NCI-H69 (cell line): ENCODE measurements at places on chromosomes 11 and 22.

- no peak for DNase-seq
Measured at GRCh38 chr22:30813936-30814335, 119.3 kb downstream of the OSBP2 start.

- peak; percentile 100 for DNase-seq
Measured at GRCh38 chr11:109772892-109773291, 320.3 kb upstream of the ZC3H12C start.

DNA sequence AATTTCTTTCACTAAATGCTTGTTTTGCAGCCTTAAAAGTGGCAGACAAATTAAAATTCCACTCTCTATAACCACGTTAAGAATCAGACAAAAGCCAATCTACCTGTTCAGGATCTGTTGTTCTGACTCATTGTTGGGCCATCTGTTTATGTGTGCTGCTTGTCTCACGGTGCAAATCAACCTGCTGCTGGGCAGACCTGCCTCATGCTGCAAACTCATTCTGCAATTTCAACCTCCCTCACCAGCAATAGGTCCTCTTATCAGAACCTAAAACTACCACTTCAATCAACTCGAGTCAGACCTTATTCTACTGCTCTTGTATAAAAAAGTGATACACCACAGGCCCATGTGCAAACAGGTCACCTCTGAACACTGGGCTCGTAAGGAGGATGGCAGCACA is 75.1 kb downstream of the LARGE2 start:
- peak; percentile 90 for DNase-seq

DNA sequence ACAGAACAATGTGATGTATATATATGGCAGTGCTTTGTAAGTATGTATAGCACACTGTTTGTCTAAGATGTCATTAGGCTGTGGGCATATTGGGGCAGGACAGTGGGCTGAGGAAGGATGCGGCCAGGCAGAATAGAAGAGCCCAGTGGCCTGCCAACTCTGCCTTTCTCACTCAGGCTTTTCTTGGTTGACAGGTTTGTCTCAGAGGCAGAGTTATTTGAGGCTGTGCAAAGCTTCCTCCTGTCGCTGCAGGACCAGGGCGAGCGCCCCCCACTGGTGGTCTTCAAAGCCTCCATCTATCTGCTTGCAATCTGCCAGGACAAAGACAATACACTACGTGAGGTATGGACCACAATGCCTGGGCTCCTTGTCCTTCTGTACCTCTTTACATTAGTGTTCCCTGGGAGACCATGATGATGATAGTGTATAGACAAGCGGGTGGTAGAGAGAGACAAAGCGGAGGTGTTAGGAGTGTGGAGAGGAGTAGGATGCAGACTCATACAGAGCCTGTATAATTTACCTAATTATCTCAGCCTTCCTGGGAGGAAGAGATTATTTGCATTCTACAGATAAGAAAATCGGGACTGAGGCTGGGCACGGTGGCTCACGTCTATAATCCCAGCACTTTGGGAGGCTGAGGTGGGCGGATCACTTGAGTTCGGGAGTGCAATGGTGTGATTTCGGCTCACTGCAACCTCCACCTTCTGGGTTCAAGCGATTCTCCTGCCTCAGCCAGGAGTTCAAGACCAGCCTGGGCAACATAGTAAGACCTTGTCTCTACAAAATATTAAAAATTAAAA is 37.3 kb upstream of the CCDC134 start:
- DNase-seq, result peak; percentile 98

GRCh38 chr22:26857169-26857568 is 199.8 kb downstream of the MIAT start:
- no peak for DNase-seq

DNA sequence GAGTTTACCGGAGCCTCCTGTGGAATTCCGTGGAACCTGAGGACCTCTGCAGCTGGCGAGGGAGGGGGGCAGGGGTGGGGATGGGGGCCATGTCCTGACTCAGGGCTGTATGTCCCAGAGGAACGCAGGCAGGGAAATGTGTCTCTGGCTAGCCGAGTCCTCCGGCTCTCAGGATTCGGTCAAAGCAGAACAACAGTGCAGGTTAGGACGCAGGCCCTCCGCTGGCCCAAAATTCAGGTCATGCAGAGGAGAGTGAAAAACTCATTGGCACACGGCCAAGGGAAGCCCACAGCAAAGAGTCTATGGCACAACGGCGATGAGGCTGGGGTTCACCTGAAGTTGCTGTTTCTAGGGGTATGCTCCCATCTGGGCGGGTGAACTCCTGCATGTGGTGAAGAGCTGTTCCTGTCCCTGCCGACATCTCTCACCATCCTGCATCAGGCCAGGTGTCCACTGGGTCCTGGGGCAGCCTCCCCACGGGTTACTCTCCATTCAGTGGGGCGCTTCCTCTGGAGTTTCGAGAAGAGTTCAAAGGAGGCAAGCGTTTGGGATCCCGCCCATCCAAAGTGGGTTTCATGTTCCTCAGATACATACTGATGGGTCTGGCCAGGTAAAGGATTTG is 1055.3 kb downstream of the BRD1 start:
- DNase-seq, result no peak

GRCh38 chr11:133366147-133366546 is 166.2 kb downstream of the OPCML start:
- DNase-seq, result no peak

- no peak for DNase-seq
Measured at GRCh38 chr11:124812876-124813275, 12.7 kb upstream of the MSANTD2 start.

DNA sequence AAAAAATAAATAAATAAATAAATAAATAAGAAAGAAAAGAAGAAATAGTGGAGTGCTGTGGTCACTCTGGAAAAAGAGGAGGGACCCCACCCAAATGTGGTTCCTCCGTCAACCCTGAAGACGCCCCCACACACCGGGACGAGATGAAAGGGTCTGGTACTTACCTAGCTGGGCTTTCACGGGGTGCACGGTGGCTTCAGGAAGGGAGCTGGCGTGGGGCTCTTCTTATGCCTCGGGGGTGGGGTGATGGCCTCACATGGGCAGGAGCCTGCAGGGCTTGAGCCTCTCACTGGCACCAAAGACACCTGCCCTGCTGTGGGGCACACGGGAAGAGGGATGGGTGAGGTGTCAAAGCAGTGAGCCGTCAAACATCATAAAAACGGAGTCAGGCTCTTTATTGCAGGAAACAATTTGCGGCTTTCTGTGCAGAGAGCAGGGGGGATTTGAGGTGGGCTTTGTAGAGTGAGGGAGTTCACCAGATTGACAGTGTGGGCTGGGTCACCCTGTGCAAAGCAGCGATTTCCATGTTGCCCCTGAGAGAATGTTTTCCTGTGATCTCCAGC is 28.0 kb upstream of the KRTAP5-6 start:
- no peak for DNase-seq

DNA sequence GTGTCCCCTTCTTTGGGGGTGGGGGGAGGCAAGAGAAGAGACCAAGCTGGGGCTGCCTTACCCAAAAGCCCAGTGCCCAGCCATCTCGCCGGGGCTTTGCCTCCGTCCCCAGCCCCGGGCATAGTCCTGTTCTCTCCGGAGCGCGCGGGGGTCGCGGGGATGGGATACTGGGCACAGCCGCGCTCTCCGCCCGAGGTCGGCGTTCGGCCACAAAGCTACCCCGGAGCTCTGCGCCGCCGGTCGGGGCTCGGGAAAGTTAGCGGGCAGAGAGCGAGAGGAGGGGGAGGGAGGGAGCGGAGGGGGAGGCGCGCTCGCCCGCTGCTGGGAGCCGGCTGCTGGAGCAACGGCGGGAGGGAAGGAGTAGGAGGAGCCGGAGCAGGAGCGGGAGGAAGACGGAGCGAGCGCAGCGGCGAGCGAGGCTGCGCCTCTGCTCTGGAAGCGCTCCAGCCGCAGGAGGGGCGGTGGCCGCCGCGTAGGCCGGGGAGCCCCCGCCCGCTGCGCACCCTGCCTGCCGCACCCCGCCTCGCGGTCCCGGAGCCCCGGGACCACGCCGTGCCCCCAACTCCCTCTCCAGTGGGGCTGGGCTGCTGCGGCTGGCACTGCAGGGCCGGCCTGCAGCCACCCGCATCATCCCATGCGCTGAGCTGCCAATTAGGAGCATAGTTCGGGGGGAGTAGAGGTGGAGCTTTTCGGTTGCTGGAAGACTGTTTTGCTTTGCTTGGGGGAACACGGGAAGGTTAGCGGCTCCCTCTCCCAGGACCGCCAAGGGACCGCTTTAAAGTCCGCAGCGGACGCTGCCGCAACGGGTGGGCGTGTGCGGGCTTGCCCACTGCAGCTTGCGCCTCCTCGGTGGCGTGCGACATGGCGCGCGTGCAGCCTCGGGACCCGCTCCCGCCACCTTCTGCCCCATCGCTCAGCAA is at the start of gene SCN4B:
Gene SCN4B (minus strand): TSS at position 272 of the 920 bp plus-strand sequence. CDS start 150 bp downstream, at position 122.
- DNase-seq, result peak; percentile 92

DNA sequence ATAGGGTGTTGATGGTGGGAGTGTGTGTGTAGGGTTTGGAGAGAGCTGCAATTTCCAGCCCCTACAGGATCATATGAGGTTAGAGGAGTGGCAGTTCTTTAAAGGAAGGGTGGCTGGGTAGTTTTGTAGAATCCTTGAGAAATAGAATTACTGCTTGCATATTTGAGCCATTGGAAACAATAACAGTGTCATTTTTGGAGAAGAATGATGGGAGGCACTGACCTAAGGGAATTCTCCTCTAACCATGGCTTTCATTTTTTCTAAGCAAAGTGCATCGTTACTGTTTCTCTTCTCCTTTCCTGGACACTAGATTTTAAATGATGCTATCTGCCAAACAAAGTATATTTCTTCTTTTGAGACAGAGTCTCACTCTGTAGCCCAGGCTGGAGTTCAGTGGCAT is 66.9 kb upstream of the RRM1 start:
- no peak for DNase-seq

DNA sequence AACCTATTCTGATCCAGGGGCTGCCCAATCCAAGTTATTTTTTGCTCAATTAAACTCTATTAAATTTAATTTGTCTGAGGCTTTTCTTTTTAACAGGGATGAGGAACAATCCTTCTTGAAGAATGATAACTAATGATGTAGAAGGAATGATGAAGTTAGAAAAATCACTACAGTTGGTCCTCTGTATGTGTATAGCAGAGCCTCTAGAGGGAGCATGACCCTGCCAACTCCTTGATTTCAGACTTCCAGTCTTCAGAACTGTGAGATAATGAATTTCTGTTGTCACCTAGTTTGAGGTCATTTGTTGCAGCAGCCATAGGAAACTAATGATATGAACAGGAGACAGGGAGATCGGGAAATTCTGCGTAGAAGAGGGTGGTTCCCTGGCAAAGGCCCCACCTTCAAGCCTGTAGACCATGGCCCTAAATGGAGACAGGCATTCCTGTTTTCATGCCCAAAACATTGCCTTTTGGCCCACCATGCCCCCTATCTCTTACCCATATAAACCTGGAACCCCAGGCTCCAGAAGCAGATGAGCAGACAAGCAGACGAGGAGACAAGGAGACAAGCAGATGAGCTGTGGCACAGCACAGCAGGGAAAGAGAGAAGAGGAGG is 7.7 kb upstream of the QSER1 start:
- DNase-seq, result no peak

- peak; percentile 64 for DNase-seq
Measured at GRCh38 chr22:46044621-46045458, 67.9 kb upstream of the WNT7B start.

GRCh38 chr22:49979587-49980264 is 19.2 kb downstream of the PIM3 start:
- DNase-seq, result peak; percentile 62

- DNase-seq, result no peak
Measured at GRCh38 chr22:25090225-25090890, 109.3 kb upstream of the CRYBB3 start.

GRCh38 chr22:40387746-40388145 is 17.4 kb downstream of the SGSM3 start:
- DNase-seq, result peak; percentile 59

DNA sequence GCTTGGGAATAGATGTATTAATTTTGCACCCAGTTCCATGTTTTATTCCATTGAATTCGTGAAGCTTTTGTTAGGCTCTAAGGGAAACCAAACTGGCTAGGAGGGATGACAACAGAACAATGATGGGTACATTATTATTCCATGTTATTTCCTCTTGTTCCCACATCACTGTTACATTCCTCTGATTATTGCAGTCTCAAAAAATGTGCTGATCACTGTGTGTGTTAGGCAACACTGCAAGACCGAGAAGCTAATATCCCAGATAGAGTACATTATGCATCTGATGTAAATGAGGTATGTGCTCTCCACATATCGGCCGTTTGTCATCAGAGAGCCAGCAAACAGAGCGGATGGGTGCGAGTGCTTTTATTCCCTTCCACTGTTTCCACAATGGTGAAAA is 327.9 kb downstream of the SOX6 start:
- DNase-seq, result no peak

DNA sequence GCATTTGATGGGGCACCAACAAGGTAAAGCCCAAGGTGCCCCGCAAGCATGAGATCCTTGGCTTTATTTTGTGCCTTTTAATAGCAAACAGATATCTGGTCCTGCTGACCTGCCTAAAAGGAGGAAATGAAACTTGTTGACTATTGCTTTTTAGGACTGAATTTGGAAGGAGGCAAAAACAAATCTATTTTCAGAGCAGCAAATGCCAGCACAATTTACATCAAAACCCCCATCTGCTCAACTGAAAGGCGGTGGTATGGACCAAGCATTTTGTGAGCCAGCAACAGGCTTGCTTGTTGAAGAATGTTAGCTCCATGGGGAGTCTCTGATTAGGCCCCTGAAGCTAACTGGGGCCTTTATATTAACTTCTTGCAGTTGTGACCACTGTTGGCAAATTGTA is 192.6 kb upstream of the E2F8 start:
- no peak for DNase-seq

GRCh38 chr11:102940714-102941588 is 14.6 kb downstream of the MMP13 start:
- DNase-seq, result peak; percentile 84

- DNase-seq, result peak; percentile 9
Measured at GRCh38 chr11:124085997-124086846, 29.0 kb upstream of the VWA5A start.

- DNase-seq, result no peak
Measured at GRCh38 chr11:35088676-35089075, 50.3 kb upstream of the CD44 start.

DNA sequence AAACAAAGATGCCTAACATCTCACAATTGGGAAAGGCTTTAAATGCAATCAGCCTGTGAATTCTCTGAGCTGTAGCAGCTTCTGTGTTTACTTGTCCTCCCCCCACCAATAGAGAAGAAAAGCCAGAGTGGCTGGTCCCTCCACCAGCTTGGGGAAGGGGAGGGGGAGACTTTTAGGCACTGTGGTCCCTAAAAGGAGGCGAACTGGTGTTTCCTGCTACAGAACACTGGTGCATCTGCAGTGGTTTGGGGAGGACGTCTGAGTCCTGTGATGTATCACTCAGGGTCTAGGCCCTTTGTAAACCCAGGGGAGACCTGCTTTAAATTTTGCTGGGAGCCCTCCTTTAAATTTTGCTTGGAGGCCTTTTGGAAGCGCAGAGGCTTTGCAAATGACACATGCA is 16.9 kb downstream of the TNRC6B start:
- no peak for DNase-seq

- DNase-seq, result no peak
Measured at GRCh38 chr11:101466352-101466751, 117.5 kb downstream of the TRPC6 start.
